GM12878 (cell line): ENCODE measurements at places on chromosomes 5 and 9.

- peak; percentile 59 for DNase-seq
- peak overlapping the region; percentile 53 for H3K4me3 ChIP-seq
- H3K27ac ChIP-seq, result peak overlapping the region; percentile 91
- no peaks in the 10 kb centered on the region for H3K27me3 ChIP-seq
- H3K4me1 ChIP-seq, result peaks cover 24% of the 10 kb centered on the region
Measured at GRCh38 chr9:110258690-110259091, 2.4 kb upstream of the TXN start.

DNA sequence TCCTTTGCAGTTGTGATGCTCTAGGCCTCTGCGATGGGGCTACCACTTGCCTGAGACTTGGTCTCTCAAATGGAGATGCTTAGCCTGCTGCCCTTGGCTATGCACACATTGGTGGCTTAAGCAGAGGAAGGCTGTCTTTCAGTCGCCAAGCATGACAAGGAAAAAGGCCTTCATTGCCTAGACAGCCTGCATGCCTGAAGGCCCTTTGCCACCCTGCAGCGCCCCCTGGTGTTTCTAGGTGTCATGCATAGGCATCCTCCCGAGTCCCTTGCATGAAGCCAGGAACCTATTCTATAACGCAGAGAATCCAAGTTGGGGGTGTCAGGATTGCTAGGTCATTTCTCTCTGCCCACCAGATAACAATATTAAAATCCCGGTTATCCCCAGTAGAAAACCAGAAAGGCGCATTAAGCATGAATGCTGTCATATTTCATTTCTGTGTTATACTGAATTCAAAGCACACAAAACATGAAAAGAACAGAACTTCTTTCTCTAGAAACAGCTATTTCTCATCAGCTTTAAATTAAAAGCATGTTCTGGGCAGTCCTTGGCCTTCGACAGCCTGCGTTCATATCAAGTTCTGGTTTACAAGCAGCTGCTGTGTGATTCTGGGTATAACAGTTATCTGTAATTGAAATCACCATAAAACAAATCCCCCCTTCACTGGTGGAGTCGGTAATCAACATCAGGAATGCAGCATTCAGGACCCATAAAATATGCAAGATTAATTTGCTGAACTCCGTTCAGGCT is 59.7 kb upstream of the TRPC7 start:
- no peak for DNase-seq
- H3K27ac ChIP-seq, result no peak overlapping the region
- no peaks in the 10 kb centered on the region for H3K4me1 ChIP-seq
- no peak overlapping the region for H3K4me3 ChIP-seq
- no peaks in the 10 kb centered on the region for H3K36me3 ChIP-seq
- no peaks in the 10 kb centered on the region for H3K27me3 ChIP-seq

GRCh38 chr9:10339152-10339551 is 273.6 kb downstream of the PTPRD start:
- H3K4me3 ChIP-seq, result no peak overlapping the region
- no peaks in the 10 kb centered on the region for H3K27me3 ChIP-seq
- H3K4me1 ChIP-seq, result no peaks in the 10 kb centered on the region
- H3K36me3 ChIP-seq, result no peaks in the 10 kb centered on the region
- DNase-seq, result no peak

GRCh38 chr5:14908172-14908571 is 36.6 kb upstream of the ANKH start:
- H3K4me3 ChIP-seq, result no peak overlapping the region
- no peak for DNase-seq
- H3K27ac ChIP-seq, result no peak overlapping the region
- no peaks in the 10 kb centered on the region for H3K36me3 ChIP-seq
- no peaks in the 10 kb centered on the region for H3K27me3 ChIP-seq

DNA sequence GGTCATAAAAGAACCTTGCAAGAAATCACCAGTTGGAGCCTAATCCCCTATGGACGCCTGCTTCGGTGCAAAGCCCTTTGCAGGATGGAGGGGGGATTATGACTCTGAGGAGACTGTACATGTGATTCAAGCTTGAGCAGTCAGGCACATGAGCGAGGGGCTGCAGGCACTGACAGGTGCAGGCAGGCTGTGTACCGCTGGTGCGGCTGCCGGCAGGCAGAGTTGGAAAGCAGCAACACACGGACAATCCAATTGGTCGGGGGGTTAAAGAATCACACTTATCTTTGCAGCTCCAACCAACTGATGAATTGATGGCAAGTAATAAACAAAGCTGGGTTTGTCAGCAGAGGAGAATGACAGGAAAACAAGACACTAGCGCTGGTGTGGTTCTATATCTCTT is 5.7 kb downstream of the WHRN start:
- no peaks in the 10 kb centered on the region for H3K4me1 ChIP-seq
- H3K4me3 ChIP-seq, result no peak overlapping the region
- no peaks in the 10 kb centered on the region for H3K36me3 ChIP-seq
- no peak for DNase-seq

- no peak overlapping the region for H3K27ac ChIP-seq
- no peaks in the 10 kb centered on the region for H3K4me1 ChIP-seq
- no peaks in the 10 kb centered on the region for H3K36me3 ChIP-seq
- H3K27me3 ChIP-seq, result peaks cover 2% of the 10 kb centered on the region; the same call in 1 of the 2 replicates
- no peak for DNase-seq
Measured at GRCh38 chr9:95778957-95779356, 96.5 kb upstream of the ERCC6L2 start.
